ENCODE measurements at places on chromosomes 16 and 17. TPM values are rescaled to one million over a fixed set of nuclear protein-coding genes. Genes with fewer than 3 reads are reported as not detected.

Gene ATXN1L
- 17.6 TPM for polyA plus RNA-seq

Gene ITGB4
- 29.4 TPM for polyA plus RNA-seq

Gene RRAD
- 2.1 TPM for polyA plus RNA-seq

Gene HOXB13
- not detected for polyA plus RNA-seq

Gene ADAM11
- 5.5 TPM for polyA plus RNA-seq

Gene TEX19
- polyA plus RNA-seq, result not detected

Gene TSPOAP1
- 28.0 TPM for polyA plus RNA-seq

Gene SOX8
- polyA plus RNA-seq, result 44.8 TPM

Gene HSPB9
- polyA plus RNA-seq, result 0.54 TPM

Gene MT1F
- polyA plus RNA-seq, result 167 TPM

Gene DPEP3
- 0.15 TPM for polyA plus RNA-seq

Gene WIPF2
- 26.4 TPM for polyA plus RNA-seq

Gene CIITA
- polyA plus RNA-seq, result 0.75 TPM

Gene SLC5A10
- polyA plus RNA-seq, result not detected

Gene GLTPD2
- not detected for polyA plus RNA-seq

Gene SYNGR2
- 88.2 TPM for polyA plus RNA-seq

Gene DPEP2
- polyA plus RNA-seq, result 1.2 TPM

Gene ZNF821
- 59.7 TPM for polyA plus RNA-seq

Gene TAC4
- polyA plus RNA-seq, result not detected

Gene MCRIP2
- 22.6 TPM for polyA plus RNA-seq

Gene TP53TG3
- polyA plus RNA-seq, result 8.3 TPM

Gene FAM171A2
- polyA plus RNA-seq, result 62.5 TPM

Gene TERB1
- not detected for polyA plus RNA-seq

Gene CALB2
- 308 TPM for polyA plus RNA-seq

Gene GRB2
- polyA plus RNA-seq, result 132 TPM

Gene SLFN14
- polyA plus RNA-seq, result not detected

Gene ZNF668
- 13.8 TPM for polyA plus RNA-seq

Gene MYH11
- polyA plus RNA-seq, result 9.7 TPM

Gene HBQ1
- polyA plus RNA-seq, result 2.1 TPM

Gene CPNE7
- 3.7 TPM for polyA plus RNA-seq

Gene HOXB7
- polyA plus RNA-seq, result 37.1 TPM

Gene PRKCB
- polyA plus RNA-seq, result 15.8 TPM

Gene ARL5C
- polyA plus RNA-seq, result not detected

Gene ABCC6
- polyA plus RNA-seq, result 0.51 TPM

Gene PRDM7
- polyA plus RNA-seq, result not detected

Gene GDPD1
- 11.7 TPM for polyA plus RNA-seq

Gene RNF222
- not detected for polyA plus RNA-seq

Gene KRT15
- 2.3 TPM for polyA plus RNA-seq

All from brain (organoid and tissue), 16 donors.